D341Med (cell line): ENCODE measurements at places on chromosomes 3 and 15.

DNA sequence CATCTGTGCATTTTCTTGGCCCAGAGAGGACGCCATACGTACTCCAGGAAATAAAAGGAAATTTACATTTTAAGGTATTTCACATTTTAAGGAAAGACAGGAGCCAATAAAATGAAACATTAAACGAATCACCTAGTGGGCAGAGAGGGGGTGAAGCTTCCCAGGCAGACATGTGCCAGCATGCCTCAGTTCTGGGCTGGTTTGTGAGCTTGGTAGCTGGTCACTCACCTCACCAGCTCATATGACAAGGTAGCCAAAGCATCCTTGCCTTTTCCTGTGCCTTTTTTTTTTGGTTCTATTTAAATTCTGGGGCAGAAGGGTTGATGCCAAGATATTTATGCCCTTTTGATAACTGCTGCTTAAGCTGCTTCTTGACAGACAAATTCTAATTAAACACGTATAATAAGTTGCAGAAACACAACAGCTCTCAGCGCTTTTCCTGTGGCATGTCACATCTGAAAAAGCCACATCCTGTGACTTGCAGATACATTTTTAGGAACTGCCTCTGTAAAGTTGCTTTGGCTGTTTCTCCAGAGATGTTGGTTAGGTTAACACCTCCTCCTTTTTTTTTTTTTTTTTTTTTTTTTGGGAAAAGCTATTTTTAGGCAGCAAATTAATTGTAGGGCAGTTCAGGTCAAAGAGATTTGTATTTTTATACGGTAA lies 218.6 kb downstream of the PDCD6IP start:
- DNase-seq, result no peak

GRCh38 chr15:68765602-68766368 lies 54.9 kb downstream of the ANP32A start:
- no peak for DNase-seq

- no peak for DNase-seq
Measured at GRCh38 chr3:149271669-149272068, 50.0 kb upstream of the CP start.

GRCh38 chr3:72095521-72095920 lies 310.6 kb upstream of the PROK2 start:
- no peak for DNase-seq

GRCh38 chr15:95409626-95410310 lies 920.7 kb upstream of the NR2F2 start:
- DNase-seq, result no peak

DNA sequence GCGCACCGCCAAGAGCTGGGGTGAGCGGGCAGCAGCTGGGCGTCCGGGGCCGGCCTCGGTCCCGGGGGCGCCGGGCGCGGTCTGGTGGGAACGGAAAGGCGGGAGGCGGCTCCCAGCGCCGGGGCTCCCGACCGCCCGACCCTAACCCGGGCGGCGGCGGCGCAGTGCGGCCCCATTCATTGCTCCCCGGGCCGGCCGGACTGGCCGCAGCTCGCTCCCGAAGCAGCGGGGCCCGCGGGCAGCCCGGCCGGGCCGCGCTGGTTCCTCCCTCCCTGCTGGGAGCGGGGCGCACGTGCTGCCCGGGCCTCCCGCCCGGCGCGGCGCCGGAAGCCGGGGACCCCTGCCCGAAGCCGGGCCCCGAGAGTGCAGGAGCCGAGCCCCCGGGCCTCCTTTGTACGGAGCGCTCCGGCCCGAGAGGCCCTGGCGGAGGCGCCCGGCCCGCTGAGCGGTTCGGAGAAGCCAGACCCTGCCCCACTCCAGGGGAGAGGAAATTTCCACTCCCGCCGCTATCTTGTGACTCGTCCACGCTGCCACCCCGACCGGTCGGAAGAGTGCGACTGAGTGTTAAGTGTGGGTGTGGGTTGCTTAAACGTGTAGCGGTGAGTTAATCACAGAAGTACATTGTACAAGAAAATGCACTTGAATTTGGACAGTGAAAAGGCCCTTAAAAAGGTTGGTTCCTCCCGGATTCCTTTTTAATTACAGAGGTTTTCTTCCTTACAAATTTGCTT lies 613 bp downstream of the ATP1B3 start:
- peak; percentile 69 for DNase-seq

DNA sequence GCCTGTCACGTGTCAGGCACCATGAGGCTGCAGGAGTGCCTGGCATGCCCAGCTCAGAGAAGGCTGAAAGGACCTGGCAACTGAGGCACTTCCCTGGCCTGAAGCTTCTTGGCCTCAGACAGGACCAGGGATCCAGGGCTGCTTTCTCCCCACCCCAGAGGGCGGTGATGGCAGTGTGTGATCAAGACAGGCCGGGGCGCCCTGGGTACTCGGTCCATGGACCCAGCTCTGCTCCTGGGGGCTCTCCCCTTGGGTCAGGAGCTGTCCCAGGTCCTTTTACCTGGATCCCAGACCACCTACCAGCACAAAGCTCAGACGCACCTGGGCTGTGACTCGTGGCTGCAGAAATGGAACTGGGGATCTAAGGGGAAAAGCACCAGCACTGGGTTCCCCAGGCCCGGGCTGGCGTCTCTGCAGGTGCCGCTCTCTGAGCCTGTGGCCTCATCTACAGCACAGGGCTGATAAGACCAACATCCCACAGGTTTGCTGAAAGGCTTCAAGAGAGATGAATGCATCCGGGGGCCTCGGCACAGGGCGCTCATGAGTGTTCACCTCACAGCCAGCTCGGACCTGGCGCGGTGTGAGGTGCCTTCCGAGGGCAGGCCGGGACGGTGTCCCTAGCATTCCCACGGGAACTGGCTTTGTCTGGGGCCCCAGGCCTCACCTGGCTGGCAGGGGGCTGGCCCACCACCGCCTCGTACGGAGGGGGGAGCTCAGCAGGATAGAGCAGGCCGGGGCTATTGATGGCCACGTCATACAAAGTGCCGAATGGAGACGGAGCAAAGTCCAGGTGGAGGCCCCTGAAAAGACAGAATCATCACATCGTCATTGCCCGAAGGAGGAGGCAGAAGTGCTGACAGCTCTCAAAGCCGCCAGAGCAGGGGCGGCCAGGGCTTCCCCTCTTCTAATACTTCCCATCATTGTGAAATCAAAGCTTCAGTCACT lies 133.6 kb downstream of the NSMCE3 start:
- DNase-seq, result no peak

GRCh38 chr15:38069511-38070011 lies 135.1 kb downstream of the TMCO5A start:
- no peak for DNase-seq
